ENCODE measurements at places on chromosomes 11 and 22. TPM values are rescaled to one million over a fixed set of nuclear protein-coding genes. Genes with fewer than 3 reads are reported as not detected.
A peak's percentile ranks its signal among the peaks of the same experiment; 100 is the strongest.

GRCh38 chr22:39012533-39013511 lies 1.2 kb upstream of the APOBEC3C start:
- no peak for DNase-seq

DNA sequence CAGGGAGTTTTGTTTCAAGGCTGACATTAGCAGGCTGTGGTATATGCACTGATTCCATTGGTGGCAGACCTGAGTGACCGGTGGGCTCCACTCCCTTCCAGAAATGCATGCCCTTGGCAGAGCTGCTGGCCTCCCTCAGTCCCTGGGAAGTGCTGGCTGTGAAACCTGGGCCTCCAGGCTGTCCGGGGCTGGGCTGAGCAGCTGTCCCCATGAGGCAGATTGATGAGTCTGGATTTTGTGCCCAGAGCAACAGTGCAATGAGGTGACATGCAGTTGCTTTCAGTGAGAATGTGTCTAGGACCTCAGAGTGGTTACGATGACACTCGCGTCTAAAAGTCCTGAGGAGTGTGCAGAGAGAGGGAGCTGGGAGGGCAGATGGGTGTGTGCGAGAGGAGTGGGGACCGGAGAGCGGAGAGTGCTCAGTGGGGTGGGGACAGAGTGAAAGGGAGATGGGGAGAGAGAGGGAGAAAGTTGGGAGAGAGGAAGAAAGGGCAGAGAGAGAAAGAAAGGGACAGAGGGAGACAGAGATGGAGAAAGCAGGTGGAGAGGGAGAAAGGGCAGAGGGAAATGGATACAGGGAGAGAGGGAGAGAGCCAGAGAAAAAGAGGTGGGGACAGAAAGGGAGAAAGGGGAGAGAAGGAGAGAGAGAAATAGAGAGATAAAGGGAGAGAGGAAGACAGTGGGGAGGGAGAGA lies 978.3 kb downstream of the BRD1 start:
- no peak for DNase-seq

GRCh38 chr22:31080164-31080847 lies 812 bp upstream of the SMTN start:
- no peak for DNase-seq

- DNase-seq: peak; percentile 31
Measured at GRCh38 chr11:91804042-91804441, 420.6 kb upstream of the FAT3 start.

DNA sequence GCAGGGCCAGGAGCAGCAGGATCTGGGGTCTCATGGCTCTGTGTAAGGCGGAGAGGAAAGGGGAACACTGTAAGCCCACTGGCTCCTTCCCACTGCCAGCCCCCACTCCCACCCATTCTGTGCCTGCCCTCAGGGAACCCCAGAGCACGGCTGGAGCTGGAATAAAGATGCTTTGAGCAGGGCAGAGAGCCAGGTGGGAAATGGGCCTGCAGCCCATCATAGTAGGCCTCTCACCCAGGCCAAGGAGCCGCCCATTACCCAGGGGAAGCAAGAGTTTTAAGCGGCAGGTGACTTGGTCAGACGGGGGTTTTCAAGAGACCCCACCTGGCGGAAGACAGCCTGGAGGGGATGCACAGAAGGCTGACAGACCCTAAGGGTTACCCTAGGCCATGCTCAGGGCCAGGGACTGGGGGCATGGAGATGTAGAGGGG lies 4.6 kb downstream of the LRRC32 start:
- peak; percentile 39 for DNase-seq

DNA sequence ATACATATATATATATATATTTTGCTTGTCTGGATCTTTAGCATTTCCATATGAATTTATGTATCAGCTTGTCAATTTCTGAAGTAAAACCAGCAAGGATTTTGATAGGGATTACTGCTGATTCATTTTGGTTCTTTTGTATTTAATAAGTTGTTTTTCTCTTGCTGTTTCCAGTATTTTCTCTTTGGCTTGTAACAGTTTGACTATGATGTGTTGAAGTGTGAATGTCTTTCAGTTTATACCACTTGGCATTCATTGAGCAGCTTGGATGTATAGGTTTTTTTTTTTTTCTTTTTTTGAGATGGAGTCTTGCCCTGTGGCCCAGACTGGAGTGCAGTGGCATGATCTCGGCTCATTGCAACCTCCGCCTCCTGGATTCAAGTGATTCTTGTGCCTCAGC lies 12.4 kb downstream of the LDHAL6A start:
- no peak for DNase-seq

- no peak for DNase-seq
Measured at GRCh38 chr11:117511931-117512539, 184.4 kb downstream of the CEP164 start.

GRCh38 chr11:33065445-33066178 lies 26.2 kb downstream of the TCP11L1 start:
- DNase-seq: peak; percentile 77

GRCh38 chr11:122108192-122108799 lies 7.7 kb downstream of the BLID start:
- no peak for DNase-seq

GRCh38 chr11:74696500-74696899 lies 34.7 kb downstream of the CHRDL2 start:
- DNase-seq: no peak

DNA sequence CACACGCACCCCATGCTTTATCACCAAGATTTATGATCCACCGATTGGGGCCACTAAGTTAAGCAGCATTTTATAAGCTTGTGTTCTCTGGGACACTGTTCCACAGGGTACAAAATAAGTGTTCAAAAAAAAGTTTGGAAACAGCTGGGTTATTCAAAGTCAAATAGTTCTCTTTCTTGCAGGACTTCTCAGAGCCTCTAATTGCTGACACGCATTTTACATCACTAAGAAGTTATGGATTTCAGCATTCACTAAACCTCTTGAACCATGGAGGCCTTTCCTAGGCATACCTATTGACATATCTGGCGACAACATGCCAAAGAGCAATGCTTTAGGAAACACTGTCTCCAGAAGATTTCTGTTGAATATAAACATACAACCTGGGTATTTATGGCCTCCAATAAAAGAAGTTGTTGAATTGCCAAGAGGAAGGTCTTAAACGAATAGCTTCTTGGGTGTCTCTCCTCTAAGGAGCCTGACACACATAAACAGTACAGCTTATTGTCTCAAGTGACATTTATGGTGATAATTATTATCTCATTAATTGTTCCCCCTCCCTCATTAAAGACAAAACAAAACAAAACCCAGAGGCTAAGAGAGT lies 147.1 kb upstream of the ARHGAP20 start:
- DNase-seq: no peak

- no peak for DNase-seq
Measured at GRCh38 chr11:15821451-15821850, 534.9 kb downstream of the SOX6 start.

DNA sequence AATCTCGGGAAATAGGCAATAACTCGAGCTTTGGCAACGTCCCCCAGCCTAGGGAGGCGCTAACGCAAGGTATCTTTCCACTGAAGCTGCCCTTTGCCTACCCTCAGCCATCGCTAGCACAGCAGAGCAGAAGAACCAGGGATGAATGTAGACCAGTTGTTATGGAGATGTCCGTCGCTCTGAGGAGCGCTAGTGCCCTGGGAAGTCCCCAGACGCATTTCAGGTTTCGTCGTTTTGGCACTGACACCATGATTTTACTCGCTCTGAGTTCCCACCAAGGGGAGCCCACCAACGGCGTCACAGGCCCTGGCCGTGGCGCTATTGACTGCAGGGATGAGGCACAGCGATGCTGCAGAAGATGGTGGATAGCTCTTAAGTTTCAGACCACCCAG lies 22.7 kb upstream of the BDNF start:
- no peak for DNase-seq

DNA sequence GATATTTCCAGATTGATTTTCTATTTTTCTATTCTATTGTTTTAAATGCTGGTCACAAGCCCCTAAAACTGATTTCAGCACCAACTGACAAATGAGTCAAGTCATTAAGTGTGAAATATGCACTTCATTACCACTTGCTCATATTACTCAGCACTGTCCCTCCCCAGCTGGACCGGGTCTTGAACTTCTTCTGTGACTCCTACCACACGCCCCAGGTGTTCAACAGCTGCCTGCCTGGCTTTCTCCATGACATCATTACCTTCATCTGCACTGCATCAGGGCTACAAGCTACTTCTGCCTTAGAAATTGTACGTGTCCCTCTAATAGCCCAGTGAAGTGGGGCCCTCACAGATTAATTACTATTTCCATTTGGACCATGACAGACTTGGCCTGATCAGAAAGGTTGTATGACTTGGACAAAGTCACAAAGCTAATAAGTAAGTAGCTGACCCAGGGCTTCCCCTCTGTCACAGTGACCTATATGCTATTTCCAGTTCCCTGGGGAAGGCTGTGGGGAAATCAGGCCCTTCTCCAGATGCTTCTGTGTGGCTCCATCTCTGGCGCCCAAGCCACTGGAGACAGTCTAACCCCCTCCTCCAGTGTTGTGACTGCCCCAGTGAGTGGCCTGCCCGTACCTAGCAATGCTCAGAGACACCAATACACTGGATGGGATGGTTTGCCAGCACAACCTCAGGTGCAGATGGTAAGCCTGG lies 18.1 kb downstream of the TBC1D10A start:
- peak; percentile 36 for DNase-seq

GRCh38 chr11:117907276-117908108 lies 21.7 kb downstream of the TMPRSS13 start:
- peak; percentile 89 for DNase-seq

DNA sequence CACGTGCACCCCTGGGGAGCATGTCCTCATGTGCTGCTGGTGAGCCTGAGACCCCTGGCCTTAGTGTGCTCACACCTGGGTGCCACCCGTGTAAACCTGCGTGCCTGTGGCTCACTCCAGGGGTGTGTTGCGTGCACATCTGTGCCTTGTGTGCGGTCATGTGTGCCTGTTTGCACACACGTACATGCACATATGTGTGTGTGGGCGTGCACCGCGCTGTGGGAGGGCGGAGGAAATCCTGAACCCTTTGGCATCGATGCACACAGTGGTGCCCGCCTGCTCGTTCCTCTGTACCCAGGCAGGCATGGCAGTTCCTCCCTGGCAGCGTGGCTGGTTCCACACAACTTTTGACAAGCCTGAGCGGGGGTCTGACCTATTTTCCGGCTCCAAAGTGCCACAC lies 1181.9 kb downstream of the BRD1 start:
- no peak for DNase-seq

- DNase-seq: no peak
Measured at GRCh38 chr11:67429038-67429668, 859 bp downstream of the RPS6KB2 start.

GRCh38 chr22:19059481-19060278 lies 62.5 kb downstream of the DGCR2 start:
- DNase-seq: no peak

- no peak for DNase-seq
Measured at GRCh38 chr11:132604431-132604830, 927.9 kb downstream of the OPCML start.

GRCh38 chr11:92399705-92400104 lies 175.1 kb downstream of the FAT3 start:
- DNase-seq: no peak

DNA sequence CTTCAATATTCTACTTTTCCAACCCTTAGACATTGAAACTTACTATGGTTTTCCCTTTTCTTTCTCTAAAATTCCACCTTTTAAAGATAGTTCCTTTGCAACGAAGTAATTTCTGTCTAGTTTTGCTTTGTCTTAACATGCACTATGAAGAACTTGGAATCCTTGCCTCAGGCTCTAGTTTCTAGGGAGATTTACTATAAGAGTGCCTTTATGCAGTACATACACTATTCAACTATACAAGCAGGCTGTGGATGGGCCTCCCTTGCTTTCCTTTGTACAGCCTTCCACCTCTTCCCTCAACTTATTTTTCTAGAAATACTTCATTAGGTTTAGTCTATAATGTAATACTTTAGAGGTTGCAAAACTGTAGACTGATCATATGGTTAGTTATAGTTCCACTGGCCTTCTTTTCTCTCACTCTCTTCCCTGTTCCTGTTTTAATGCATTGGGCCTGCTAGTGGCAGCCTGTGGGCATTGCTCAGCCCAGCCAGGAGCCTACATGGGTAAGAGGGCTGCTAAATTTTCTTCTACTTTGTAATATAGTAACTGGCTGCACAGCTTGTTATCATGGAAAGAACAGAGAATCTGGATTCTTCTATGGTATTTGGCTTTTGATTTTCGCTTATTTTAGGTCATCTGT lies 100.2 kb downstream of the C11orf87 start:
- DNase-seq: no peak

GRCh38 chr11:111438168-111438567 lies 59.1 kb upstream of the POU2AF1 start:
- no peak for DNase-seq

- peak; percentile 67 for DNase-seq
Measured at GRCh38 chr11:94183886-94184264, 55.2 kb downstream of the PANX1 start.

DNA sequence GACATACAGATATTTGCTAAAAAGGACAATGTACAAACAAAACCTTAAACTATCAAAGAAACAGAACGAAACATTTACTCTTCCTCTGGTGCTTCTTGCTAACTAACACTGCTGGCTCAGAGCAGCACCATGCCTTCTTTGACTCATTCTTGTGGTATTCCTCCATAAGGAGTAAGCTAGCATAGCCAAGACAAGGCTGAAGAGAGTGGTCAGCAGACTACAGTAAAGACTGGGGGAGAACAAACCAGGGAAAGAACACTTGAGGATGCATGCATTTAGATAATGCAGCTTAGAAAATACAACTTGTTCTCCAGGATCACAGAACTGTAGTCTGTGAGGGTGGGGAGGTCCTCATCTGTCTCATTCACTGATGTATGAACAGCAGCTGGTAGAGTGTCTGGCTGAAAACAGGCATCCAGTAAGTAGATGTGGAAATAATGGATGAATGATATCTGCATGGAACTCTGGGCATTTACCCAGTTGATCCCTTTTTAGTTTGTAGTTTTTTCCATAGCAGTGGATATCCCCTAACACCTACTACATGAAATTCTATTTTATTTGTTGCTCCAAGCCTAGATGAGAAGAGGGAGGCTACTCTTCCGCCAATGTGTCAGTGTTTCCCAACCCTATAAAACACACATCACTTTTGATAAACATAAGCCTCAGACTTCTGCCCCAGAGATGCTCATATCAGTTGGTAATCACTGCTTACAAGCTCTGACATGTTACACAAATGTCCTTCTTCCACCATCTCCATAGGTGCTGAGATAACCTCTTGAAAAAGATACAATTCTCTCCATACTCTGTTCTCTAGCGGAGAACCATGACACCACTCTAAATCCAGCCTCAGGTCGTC lies 7.3 kb downstream of the SNX19 start:
- no peak for DNase-seq

DNA sequence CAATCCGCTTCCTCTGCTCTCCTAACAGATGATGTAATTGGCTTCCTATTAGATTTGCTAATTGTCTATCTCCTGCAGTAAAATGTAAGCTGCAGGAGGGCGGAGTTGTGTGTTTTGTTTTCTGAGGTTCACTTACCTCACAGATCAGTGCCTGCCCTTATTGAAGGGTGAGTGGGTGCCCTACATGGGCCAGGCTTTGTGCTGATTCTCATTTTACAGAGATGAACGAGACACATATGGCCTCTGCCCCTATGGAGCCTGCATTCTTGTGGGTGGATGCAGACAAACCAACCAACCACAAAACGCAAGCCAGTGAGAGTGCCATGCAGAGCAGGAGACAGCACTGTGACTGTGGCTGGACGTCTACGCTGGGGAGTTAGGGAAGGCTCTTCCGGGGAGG lies 9.9 kb downstream of the TESMIN start:
- no peak for DNase-seq

BLID gene
- 0.35 TPM for total RNA-seq

OR5AK2 gene
- not detected for total RNA-seq

CDC42BPG gene
- 0.35 TPM for total RNA-seq

SUSD2 gene
- total RNA-seq: 2.6 TPM

ZBTB44 gene
- 49.0 TPM for total RNA-seq

CCDC116 gene
- total RNA-seq: 0.24 TPM

RBMXL2 gene
- not detected for total RNA-seq

FLRT1 gene
- total RNA-seq: 0.35 TPM

EXPH5 gene
- total RNA-seq: 2.5 TPM

MS4A3 gene
- total RNA-seq: not detected

GALNT18 gene
- 24.5 TPM for total RNA-seq

CRYBA4 gene
- total RNA-seq: not detected
